CD4-positive, alpha-beta T cell treated with Interleukin-15 for 1 hour (primary cell): ENCODE measurements at places on chromosomes 16 and 17.

DNA sequence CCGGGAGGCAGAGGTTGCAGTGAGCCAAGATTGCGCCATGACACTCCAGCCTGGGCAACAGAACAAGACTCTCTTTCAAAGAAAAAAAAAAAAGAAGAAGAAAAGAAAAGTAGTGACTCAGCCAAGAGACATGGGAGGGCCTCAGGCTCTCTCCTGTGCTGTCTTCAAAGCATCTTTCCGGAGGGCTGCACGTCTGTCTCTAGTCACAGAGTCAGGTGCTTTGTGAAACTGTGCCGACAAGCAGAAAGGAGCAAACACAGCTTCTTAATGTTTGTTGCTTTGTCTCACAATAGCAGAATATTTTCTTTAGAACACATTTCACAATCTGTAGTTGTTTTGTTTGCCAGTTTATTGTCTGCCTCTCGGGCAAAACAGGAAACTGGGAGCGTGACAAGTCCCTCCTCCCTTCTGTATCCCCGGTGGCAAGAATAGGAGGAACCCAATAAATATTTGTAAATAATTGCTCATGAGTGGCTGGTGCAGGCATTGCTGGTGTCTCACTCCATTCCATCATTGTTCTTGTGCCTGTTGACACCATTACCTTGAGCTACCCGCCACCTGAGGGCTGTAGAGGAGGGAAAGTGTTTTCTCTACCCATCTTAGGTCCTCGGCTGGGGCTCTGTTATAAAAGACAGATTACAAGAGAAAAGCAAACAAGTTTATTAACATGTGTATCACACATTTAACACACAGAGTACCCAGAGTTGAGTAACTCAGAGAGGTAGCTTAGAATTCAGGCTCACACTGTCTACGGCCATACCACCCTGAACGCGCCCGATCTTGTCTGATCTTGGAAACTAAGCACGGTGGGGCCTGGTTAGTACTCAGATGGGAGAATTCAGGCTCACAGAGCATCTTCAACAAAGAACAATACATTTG is 5.5 kb downstream of the GAST start:
- no peak for DNase-seq

- DNase-seq, result no peak
These were observed 104.8 kb downstream of the MGAT5B start for GRCh38 chr17:76973040-76973439.

GRCh38 chr17:50550661-50551432 is 3.9 kb downstream of the SPATA20 start:
- no peak for DNase-seq

DNA sequence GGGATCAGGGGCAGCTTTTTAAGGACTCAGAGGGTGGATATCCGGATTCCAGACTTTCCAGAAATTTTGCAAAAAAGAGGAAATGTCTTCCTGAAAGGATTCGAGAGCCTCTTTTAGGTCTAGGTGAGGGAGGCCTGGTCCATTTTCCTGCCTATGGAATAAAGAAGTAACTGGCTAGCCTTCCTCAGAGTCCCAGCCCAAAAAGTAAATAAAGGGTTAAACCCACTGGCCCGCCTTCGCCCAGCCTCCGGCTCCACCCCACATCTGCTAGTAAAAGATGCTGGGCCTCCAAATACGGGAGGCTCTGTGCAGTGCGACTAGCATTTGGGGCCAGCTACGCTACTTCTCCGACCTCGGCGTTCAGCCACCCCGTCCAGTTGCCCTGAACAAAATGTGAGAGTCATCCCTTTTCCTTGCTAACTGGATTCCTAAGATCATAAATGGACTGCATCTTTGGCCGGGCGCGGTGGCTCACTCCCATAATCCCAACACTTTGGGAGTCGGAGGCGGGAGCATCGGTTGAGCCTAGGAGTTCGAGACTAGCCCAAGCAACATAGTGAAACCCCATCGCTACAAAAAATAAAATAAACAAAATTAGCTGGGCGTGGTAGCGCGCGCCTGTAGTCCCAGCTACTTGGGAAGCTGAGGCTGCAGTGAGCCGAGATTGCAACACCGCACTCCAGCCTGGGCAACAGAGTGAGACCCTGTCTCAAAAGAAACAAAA is 824 bp upstream of the MPP2 start:
- peak; percentile 59 for DNase-seq

GRCh38 chr17:38441429-38442061 is 13.3 kb downstream of the ARHGAP23 start:
- no peak for DNase-seq

- DNase-seq, result no peak
These were observed 98.9 kb downstream of the RPTOR start for GRCh38 chr17:80643326-80644099.

- no peak for DNase-seq
These were observed 1253.7 kb upstream of the CDH8 start for GRCh38 chr16:63289834-63290460.

GRCh38 chr17:44381810-44382305 is 7.6 kb downstream of the ITGA2B start:
- DNase-seq, result no peak

- peak; percentile 70 for DNase-seq
These were observed 522 bp upstream of the VEZF1 start for GRCh38 chr17:57988301-57989250.

GRCh38 chr16:71230122-71230845 is at the start of gene HYDIN:
HYDIN (minus strand) TSS chr16:71230722; CDS start chr16:71186895, 43,827 bp downstream.
- DNase-seq, result peak; percentile 18

- DNase-seq, result no peak
These were observed 170.8 kb upstream of the FAM20A start for GRCh38 chr17:68771867-68772515.

GRCh38 chr17:69300222-69300621 is 26.7 kb downstream of the ABCA5 start:
- DNase-seq, result no peak

- no peak for DNase-seq
These were observed 28.5 kb upstream of the SLC7A5 start for GRCh38 chr16:87897521-87898505.

GRCh38 chr16:7332611-7333010 is at the start of gene RBFOX1:
RBFOX1 (plus strand) TSS chr16:7332845.
- DNase-seq, result no peak

DNA sequence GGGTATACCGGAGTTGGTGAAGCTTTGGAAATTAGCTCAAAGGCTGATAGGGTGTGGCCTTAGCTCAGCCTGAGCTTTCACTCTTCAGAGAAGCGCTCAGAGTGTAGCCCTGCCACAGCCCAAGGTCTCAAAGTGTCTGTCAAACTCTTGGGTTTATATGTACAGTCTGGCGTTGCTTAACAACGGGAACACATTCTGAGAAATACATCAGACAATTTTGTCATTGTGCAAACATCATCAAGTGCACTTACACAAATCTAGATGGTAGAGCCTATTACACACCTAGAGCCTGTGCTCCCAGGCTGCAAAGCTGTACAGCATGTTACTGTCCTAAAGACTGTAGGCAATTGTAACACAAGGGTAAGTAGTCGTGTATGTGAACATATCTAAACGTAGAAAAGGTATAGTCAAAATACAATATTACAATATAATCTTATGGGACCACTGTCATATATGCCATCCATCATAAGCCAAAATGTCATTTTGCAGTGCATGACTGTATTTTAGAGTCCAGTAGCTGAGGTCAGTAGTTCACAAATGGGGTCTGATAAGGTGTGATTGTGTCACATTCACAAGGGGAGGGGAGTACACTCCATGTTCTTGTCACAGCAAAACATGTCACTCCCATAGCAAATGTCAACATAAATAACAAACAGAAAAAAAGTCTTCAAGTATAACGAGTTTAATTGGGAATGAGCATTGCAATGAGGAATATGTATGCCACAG is 20.6 kb downstream of the CHAD start:
- DNase-seq, result no peak

DNA sequence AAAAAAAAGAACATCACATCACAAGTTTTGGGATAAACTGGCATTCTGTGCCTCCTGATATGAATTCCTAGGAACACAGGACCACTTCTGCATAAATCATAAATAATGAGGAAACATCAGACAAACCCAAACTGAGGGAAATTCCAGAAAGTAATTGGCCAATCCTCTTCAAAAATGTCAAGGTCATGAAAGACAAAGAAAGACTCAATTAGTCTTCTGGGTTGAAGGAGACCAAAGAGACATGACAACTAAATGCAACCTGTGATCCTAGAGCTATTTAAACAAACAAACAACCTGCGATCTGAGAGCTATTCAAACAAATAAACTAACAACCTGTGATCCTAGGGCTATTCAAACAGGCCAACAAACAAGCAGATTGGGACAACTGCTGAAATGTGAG is 144.3 kb downstream of the VPS53 start:
- no peak for DNase-seq

- no peak for DNase-seq
These were observed 2.3 kb upstream of the CHST6 start for GRCh38 chr16:75497558-75497957.

DNA sequence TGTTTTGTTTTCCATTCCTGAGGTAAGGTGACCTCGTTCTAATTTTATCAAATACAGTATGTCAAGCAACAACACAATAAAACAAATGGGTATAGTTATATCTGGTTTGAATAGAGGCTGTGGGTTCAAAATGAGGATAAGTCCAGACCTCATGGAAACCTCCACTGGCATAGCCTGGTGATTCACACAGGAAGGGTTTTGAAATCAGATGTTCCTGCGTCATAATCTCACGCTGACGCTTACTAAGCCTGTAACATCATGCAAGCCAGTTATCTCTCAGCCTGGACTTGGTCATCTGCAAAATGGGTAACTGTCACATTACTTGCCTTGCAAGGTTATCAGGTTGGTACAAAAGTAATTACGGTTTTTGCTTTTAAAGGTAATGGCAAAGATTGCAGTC is 1056.3 kb upstream of the EEF2KMT start:
- no peak for DNase-seq

DNA sequence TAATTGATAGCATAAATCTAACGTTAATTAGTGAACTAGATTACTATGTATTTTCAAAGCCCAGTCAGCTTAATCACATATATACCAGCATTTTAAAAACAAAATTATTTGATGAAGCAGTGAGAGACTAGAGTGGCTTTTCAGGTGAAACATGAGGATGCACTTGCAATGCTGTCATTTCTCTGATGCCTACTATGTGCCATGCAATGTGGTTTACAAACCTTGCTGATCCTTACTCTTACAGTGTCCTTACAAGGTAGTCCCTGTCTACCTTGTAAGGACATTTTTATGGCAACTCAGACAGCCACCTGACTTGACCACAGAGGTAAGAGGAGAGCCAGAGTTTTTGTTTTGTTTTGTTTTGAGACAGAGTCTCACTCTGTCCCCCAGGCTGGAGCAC is 42.7 kb downstream of the CYB5B start:
- no peak for DNase-seq

- DNase-seq, result no peak
These were observed 23.7 kb downstream of the WIPF2 start for GRCh38 chr17:40242774-40243173.

- no peak for DNase-seq
These were observed 44.4 kb upstream of the GPRC5B start for GRCh38 chr16:19929062-19929511.

DNA sequence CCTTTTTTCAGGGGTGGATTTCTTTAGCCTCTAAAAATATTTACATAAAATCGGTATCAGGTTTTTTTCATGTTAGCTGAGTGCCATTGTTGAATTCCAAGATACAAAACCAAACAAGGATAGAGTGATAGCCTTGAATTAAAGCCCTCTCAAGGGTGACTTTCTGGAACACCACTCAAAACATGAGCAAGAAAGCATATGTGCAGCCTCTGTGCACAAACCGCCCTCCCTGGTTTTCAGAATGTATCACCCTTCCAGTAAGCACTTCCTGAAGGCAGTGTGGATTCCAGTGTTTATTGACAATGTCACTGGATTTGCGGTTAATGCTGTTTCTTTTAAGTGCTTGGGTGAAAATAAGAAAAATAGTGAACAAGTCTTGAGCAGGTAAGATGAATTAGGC is 597.7 kb downstream of the TMEM114 start:
- no peak for DNase-seq

DNA sequence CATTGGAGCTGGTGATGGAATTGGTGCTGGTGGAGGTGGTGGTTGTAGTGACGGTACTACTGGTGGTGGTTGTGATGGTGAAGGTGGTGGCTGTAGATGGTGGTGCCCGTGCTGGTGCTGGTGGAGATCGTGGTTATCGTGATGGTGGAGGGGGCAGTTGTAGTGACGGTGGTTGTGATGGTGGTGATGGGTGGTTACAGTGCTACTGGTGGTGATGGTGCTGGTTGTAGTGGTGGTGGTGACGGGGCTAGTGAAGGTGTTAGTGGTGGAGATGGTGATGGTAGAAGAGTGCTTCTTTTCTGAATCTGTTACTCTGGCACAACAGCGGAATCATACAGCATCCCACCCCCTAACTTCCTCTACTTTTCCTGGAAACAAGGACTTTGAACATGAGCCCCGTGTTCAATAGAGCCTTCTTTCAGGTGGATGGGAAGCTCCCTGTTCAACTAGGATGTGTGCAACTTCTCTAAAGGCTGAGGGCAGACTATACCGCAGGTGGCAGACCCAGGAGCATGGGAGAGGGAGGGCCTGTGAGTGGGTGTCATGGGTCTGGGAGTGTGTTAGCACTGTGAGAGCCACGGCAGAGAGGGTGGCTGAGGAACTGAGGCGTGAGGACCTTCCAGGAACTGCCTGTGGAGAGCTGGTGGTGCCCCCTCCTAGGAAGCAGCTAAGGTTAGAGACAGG is 8.2 kb downstream of the TBX21 start:
- DNase-seq, result peak; percentile 63

GRCh38 chr16:1509307-1510221 is 16.4 kb downstream of the TELO2 start:
- DNase-seq, result no peak

GRCh38 chr16:28161626-28162025 is 50.1 kb downstream of the XPO6 start:
- no peak for DNase-seq

DNA sequence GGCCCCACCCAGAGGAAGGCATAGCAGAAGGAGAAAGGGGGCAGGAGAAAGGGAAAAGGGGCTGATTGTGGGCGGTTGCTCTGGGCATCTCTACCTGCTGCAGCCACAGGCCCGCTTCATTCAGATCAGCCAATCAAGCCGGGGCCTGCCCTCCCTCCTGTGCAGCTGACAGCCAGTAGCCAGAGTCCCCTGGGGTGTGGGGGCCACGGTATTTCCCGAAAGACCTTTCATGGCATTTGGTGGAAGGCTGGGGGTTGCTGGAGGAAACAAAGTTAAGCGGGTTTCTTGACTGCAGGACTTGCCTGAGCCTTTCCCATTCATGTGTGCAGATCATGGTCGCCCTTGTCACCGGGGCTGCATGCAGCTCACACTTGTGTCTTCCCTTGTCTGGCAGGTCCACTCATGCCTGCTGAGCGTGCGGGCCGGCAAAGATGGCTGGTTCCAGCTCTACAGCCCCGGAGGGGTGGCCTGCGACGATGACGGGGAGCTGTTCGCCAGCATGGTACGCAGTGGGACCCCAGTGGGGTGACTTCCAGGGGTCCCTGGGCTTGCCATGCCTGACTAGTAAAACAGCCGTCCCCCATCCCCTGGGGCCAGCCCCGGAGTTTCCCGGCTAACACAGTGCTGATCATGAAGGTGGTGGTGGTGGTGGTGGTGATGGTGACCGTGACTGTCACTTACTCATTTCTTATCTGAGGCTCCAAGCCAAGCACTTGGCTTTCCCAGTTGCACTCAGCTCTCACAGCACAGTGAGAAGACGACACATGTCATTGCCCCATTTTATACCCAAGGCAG is 82.7 kb upstream of the PLCG2 start:
- no peak for DNase-seq
